ENCODE measurements at places on chromosomes 7 and 10.

- no peak for DNase-seq
Measured at GRCh38 chr7:80478683-80479082, 33.2 kb downstream of the GNAT3 start.

DNA sequence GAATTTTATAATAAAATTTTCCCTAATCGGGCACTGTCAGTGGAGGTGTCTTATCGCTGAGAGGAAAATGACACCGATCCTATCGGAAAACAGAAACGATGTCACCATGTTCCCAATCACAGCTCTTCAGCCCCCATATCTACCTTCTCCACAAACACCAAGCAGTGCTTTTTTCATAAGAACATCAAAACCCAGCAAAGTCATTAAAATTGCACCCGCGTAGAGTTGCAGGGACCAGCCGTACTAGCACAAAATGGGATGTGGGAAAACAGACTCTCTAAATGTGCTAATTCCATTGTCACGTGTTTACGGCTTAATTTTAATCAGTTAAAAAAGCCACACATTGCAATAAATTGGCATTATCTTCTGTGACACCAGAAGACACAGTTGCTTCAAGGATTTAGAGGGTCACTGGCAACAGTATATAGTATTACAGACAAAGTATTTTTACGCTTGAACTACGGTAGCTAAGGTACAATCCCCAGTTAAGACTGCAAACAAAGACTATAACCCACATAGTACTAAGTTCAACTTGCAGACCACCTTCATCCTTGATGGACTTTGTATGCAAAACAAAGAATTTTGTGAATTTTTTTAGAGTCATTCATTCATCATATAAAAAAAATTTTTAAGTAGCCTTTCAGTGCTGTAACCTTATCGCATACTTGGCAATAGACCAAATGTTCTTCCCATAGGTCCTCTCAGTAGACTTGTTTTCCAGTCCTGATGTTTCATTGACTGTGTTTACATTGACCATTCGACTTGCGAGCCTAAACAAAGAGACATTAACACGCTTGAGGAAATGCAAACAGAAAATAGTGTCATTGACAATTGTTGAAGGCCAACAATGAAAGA is 116.0 kb downstream of the VTI1A start:
- no peak for DNase-seq

DNA sequence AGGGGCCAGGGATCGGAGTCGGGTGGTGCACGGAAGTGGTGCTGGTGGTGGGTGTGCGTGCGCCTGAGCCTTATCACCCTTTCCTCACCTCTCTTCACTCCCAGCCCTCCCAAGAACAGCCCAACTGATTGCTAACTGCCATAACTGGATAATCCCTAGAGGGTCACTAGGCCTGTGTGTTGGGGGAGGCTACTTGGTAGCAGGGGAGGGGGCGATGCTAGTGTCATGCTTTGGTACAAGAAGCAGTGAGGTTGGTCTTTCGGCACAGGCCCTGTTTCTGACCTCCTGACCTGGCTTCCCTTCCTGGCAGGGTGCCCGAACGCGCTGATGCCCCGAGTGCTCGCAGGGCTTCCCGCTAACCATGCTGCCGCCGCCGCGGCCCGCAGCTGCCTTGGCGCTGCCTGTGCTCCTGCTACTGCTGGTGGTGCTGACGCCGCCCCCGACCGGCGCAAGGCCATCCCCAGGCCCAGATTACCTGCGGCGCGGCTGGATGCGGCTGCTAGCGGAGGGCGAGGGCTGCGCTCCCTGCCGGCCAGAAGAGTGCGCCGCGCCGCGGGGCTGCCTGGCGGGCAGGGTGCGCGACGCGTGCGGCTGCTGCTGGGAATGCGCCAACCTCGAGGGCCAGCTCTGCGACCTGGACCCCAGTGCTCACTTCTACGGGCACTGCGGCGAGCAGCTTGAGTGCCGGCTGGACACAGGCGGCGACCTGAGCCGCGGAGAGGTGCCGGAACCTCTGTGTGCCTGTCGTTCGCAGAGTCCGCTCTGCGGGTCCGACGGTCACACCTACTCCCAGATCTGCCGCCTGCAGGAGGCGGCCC is 652 bp downstream of the KAZALD1 start:
- DNase-seq: peak; percentile 62

- no peak for DNase-seq
Measured at GRCh38 chr7:149860821-149861727, 12.7 kb upstream of the ATP6V0E2 start.

- no peak for DNase-seq
Measured at GRCh38 chr7:19587291-19587690, 121.5 kb downstream of the POLR1F start.

DNA sequence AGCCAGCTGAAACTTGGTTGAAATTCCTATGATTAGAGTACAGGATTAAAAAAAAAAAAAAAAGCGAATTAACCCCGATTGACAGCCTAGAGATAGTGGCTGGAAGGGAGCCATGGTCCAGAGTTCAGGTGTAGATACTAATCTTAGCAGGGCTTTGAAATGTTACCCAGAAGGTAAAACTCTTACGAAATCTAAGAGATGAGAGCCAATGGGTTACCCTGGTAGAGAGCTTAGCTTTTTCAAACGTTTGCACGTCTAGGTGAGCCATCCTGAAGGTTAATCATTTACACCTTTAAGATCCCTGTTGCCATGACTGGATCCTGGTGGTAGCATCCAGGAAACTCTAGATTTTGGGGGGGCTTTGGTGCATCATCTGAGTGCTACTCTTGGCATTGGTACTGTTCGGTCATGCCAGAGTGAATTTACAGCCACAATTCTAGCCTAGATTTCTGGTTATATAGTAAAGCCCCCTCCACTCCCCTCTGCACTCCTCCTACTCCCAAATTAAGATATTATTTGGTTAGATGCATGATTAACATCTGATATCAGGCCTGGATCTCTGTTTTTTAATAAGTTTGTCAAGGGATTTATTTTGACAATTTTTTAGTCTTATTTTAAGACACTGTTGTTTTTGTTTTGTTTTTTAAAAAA is 1.2 kb downstream of the AGFG2 start:
- no peak for DNase-seq

DNA sequence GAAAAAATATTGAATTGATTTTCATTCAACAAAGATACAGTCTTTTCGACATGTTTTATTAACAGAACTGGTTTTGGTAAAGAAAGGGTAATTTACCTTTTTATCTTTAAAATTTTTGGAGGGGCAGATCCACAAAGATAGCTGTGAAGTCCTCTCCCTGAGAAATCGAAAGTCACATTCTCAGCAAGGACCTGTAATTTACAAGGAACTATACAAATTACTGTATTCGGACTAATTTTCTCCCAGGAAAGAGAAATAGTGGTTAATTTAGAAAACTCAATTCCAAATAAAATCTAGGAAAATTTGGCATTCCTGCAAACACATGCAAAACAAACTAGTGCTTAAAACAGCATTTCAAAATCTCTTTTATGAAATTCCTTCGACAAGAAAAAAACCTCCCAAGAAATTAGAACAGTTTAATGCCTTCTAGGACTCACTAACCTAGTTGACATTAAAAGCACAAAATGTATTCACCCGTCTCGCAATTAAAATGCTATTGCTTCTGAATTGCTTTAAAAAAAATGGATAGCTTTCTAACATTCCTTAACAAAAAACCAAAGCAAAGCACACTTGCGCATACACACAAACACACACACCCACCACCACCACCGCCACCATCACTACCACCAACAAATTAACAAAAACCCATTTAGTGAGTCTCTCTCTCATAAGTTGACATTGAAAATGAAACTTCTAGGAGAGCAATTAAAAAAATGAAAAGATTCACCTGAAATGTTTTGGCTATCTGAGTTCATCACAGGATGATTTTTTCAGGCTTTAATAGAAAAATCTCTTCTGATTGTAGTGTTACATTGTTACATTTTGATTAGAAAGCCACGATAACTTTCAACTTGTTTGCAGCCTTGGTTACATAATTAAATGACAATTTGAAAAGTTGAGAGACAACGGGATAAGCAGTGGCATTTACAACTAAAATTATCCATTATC is 4.0 kb upstream of the NKX2-3 start:
- DNase-seq: no peak

- DNase-seq: no peak
Measured at GRCh38 chr10:76082232-76082631, 650.8 kb downstream of the LRMDA start.

- no peak for DNase-seq
Measured at GRCh38 chr7:50349963-50350944, 45.7 kb downstream of the IKZF1 start.

DNA sequence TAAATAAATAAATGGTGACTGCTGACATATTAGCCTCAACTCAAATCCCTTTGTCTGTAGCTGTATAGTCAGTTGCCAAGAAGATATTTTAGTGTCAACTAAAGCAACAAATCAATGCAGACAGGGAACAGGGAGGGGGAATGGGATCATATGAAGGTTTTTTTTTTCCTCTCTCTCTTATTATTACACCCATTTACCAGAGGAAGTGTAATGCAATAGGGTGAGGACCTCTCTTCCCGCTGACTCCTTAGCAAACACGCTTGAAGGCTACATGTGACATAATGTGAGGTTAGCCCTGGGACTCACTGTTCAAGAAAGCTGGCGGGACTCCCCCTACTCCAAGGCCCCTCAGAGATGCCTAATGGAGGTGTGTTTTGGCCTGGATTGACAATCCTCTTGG is 88.2 kb downstream of the CHRM2 start:
- no peak for DNase-seq

- no peak for DNase-seq
Measured at GRCh38 chr7:7002418-7003062, 176.5 kb upstream of the CCZ1B start.

- DNase-seq: no peak
Measured at GRCh38 chr7:45174966-45175765, 17.6 kb downstream of the RAMP3 start.

DNA sequence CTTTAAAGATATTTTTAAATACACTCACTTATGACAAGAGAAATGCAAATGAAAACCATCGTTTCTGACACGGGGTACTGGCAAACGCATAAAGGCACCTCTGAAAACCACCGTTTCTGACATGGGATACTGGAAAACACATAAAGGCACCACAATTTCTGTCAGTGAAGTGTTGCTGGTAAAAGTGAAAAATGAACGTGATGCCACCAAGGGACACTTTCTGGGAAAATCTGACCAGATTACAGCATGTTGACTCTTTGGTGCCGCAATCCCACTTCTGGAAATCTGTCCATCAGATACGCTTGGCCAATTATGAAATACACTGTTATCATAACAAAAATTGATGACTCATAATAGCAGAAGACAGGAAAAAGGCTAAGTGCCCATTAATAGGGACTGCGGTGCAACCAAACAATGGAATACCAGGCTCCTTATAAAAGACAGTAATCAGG is 131.7 kb downstream of the ZMYND11 start:
- DNase-seq: no peak

Data from hindlimb muscle (tissue), 1 donor.